Putamen (tissue), 1 donor: ENCODE measurements at places on chromosomes 4 and X.

GRCh38 chr4:17188125-17188524 lies 289.7 kb upstream of the LDB2 start:
- DNase-seq, result no peak

DNA sequence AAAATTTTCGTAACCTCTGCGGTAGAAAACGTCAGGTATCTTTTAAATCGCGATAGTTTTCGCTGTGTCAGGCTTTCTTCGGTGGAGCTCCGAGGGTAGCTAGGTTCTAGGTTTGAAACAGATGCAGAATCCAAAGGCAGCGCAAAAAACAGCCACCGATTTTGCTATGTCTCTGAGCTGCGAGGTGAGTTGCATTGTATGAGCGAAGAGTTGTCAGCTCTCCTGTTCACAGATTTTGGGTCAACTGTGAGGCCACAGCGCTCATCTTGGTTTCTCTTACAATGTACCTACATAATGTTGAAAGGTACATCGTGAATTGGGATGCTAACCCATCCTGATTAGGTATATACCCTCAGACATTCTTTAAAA lies 486 bp downstream of the CLCN3 start:
- DNase-seq, result no peak

DNA sequence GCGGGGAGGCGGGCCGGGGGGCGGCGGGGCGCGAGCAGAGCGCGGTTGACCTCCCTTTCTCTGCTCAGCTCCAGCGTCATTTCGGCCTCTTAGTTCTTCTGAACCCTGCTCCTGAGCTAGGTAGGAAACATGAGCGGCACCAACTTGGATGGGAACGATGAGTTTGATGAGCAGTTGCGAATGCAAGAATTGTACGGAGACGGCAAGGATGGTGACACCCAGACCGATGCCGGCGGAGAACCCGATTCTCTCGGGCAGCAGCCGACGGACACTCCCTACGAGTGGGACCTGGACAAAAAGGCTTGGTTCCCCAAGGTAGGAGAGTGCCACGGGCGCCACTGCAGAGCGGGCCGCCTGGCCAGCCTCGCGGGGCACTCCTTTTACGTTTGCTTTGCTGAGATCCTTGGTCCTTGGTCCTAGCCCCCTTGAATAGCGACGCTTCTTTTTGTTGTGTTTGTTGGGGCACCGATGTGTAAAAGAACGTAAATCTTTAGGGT lies at the start of gene HTATSF1:
Gene HTATSF1 (plus strand): TSS at position 37 of the 497 bp plus-strand sequence. CDS start 93 bp downstream, at position 130.
- no peak for DNase-seq

DNA sequence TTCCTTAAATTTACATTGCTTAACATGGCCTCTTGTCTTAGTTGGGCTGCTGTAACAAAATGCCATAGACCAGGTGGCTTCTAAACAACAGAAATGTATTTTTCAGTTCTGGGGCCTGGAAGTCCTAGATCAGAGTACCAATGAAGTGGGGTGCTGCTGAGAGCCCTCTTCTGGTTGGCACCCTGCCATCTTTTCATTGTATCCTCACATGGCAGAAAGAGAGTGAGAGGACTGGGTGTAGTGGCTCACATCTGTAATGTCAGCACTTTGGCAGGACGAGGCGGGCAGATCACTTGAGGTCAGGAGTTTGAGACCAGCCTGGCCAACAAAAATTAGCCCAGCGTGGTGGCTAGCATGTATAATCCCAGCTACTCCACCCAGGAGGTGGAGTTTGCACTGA lies 12.0 kb upstream of the KLB start:
- no peak for DNase-seq

- no peak for DNase-seq
These were observed 203.0 kb downstream of the BMPR1B start for GRCh38 chr4:94960708-94961107.

DNA sequence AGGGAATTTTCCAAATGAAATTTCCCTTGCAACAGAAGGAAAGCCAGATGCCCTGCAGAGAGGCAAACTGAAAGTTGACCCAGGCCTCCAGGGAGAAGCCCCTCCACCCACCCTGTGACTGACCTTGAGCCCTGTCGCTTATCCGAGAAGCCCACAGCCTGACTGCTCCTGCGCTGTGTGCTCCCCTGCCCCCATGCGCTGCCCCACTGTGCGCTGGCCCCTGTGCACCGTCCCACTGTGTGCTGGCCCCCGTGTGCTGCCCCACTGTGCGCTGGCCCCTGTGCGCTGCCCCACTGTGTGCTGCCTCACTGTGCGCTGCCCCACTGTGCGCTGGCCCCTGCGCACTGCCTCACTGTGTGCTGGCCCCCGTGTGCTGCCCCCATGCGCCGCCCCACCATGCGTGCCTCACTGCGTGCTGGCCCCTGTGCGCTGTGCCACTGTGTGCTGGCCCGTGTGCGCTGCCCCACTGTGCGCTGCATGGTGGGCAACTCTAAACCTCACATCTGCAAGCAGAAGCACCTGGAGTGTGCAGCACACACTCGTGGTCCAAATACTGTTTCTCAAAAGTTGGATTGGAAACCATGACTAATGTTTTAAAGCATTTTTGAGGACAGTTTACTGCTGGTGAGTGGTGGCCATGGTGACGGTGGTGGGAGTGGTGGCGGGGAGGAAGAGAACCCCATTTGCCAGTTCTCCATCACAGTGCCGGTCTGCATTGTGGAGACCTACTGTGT lies 8.3 kb upstream of the GRPEL1 start:
- no peak for DNase-seq

GRCh38 chr4:88802585-88803286 lies 105.1 kb upstream of the NAP1L5 start:
- DNase-seq, result no peak

- DNase-seq, result no peak
These were observed 78.1 kb upstream of the CLDN34 start for GRCh38 chrX:9888953-9889470.

GRCh38 chr4:3043282-3044020 lies 30.9 kb downstream of the HTT-AS start:
- DNase-seq, result no peak

DNA sequence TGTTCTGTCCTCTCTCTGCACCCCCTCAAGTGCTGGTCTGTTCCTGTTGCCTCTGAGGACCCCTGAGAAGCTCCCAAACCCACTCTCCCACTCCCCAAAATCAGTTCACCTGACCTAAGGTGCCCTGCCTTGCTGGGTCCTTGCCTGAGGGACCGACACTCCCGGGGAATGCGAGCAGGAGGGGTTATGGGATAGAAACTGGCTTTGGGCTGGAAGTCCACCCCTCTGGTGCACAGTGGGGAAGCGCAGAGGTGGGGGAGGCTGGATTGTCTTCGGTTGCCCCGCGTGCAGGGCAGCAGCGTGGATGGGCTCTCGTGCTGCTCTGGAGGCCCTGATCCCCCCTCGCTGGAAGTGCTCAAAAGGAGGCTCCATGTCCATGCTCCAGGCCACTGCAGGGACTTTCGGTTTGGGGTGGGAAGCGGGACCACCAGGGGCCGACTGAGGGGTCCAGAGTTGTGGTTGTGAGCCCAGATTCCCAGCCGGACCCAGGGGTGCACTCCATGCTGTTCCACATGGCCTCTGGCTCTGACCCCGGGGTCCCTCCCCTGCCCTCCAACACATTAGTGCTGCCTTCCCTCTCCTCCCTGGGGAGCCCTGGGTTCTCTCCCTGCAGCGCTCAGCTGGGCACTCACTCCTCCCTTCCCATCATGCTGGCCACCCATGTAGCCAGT lies 7.6 kb downstream of the SORCS2 start:
- DNase-seq, result no peak

DNA sequence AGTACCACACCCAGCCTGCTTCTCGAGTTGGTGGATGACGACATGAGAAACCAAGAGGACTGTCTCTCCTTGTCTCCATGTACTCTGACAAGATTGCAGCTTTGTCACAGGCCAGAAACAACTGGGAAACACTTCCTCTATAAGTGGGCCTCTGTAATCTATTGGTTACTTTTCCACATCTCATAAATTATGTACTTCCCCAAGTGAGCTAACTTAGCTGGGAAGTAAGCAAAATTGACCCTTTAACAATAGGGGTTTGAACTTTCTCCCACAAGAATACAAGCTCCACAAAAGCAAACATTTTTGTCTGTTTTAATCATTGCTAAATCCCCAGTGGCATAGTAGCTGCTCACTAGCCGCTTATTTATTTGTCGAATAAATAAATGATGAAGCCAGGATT lies 14.1 kb upstream of the USO1 start:
- DNase-seq, result no peak

DNA sequence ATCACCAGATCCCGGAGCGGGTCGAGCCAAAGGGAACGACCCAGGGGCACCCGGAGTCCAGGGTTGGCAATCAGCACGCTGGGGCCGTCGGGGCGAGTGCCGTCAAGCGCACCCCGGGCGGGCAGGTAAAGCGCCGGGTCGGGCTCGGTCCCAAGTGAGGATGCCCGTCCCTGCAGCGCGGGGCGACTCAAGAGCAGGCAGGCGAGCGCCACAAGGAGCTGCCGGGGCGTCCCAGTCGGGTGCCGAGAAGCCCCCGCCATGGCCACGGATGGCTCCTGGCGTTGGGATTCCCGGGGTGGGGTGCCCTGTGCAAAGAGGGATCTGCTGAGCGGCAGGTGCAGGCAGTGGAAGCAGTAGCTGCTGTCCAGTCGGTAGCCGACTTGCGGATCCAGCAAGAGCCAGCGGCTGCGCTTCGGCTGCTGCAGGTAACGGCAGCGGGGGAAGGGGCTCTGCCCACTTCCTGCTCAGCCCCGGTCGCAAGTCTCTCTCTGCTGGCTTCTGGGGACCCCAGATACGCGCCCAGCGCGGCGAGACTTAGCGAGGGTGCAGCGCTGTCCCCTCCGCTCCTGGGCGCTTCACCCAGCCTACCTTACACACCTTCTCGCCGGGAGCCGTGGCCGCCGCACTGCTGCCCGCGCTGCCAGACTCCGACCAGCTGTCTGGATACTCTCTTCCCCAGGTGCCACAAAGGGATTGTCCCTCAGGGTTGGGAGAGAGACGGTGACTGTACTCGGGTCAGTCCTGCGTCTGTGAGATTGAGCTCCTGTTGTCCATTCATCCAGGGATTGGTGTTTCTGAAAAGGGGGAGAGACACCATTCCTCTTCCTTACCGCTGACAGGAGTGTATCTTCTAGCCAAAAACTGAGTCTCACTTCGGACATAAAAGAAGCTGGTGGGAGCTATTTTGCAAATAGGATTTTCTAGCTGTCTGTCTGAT lies at the start of gene FREM3:
Gene FREM3 (minus strand): TSS at position 260 of the 937 bp plus-strand sequence. CDS start 0 bp downstream, at position 260.
- no peak for DNase-seq

- DNase-seq, result peak; percentile 31
These were observed at the start of gene RNF128 for GRCh38 chrX:106726485-106727437. TSS of gene RNF128 (plus strand) at chrX:106726701. CDS start at chrX:106726914, 213 bp downstream.

- no peak for DNase-seq
These were observed 201.3 kb upstream of the CPEB2 start for GRCh38 chr4:14800977-14801376.
